ENCODE measurements at places on chromosomes 1 and 21. TPM values are rescaled to one million over a fixed set of nuclear protein-coding genes. Genes with fewer than 3 reads are reported as not detected.

The NUP210L gene
- under 0.01 TPM for total RNA-seq

The SLC1A7 gene
- total RNA-seq = 0.14 TPM

The OR2T33 gene
- total RNA-seq = not detected

The KLHL20 gene
- 23.2 TPM for total RNA-seq

The SPRR1B gene
- not detected for total RNA-seq

The RPTN gene
- total RNA-seq = not detected

The LCE1B gene
- not detected for total RNA-seq

The PRUNE1 gene
- total RNA-seq = 7.7 TPM

The RBM34 gene
- 65.9 TPM for total RNA-seq

The PADI6 gene
- total RNA-seq = not detected

The TNFSF4 gene
- 9.3 TPM for total RNA-seq

The TBX19 gene
- 0.44 TPM for total RNA-seq

The GSTM4 gene
- 13.6 TPM for total RNA-seq

The CFHR4 gene
- total RNA-seq = not detected

The TDRD5 gene
- total RNA-seq = not detected

The CYP4X1 gene
- total RNA-seq = not detected

The IL6R gene
- total RNA-seq = 3.7 TPM

The HAO2 gene
- total RNA-seq = not detected

The ARHGEF16 gene
- 0.57 TPM for total RNA-seq

The SELP gene
- 0.22 TPM for total RNA-seq

The KCNJ9 gene
- total RNA-seq = not detected

The C1orf21 gene
- 14.5 TPM for total RNA-seq

The LENEP gene
- total RNA-seq = 0.86 TPM

The ELAPOR1 gene
- total RNA-seq = 0.22 TPM

The MIB2 gene
- 39.1 TPM for total RNA-seq

The OSBPL9 gene
- 78.3 TPM for total RNA-seq

The KRTAP11-1 gene
- not detected for total RNA-seq

The ZBTB8A gene
- total RNA-seq = 5.2 TPM

The ZNF670 gene
- 2.9 TPM for total RNA-seq

The TMPRSS2 gene
- total RNA-seq = under 0.01 TPM

The RHD gene
- not detected for total RNA-seq

The TMEM269 gene
- not detected for total RNA-seq
